ENCODE measurements at places on chromosomes 16 and 17.
A peak's percentile ranks its signal among the peaks of the same experiment; 100 is the strongest.

DNA sequence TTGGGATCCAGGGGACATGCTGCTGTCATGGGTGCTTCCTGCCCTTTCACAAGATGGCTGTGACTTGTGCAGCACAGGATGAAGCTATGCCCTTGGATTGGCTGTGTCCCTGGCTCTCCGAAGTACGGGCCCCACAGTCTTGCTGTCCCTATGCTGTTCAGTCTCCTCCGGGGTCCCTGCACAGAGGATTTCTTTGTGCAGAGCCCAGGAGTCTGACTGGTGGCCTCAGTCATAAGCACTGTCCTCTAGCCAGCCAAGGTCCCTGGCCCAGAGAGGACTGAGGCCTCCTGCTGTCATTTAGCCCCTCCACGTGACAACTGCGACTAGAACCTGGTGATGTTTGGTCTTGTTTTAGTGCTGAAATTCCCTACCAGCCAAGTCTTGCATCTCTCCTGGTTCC, 42.4 kb upstream of the CRISPLD2 start:
- peaks cover 45% of the 10 kb centered on the region for H3K36me3 ChIP-seq
- H3K27ac ChIP-seq: no peak overlapping the region
- no peak overlapping the region for H3K4me3 ChIP-seq
- H3K27me3 ChIP-seq: no peaks in the 10 kb centered on the region

DNA sequence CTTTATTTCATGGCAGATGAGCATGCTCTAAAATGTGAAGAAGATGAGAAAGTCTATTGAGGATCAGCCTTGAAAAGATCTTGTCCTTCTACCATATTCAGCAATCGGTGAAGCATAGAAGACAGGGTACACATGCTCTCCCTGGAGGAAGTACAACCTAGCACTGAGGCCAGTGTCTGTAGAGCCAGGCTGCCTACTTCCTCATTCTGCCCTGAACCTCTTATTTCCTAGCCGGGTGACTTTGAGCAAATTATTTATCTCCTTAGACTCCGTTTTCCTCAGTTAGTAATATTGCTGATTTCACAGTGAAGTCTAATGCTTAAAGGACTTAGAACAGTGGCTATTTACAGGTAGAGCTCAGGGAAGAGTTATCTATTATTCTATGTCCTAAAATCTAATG, 58.4 kb downstream of the TMEM100 start:
- no peaks in the 10 kb centered on the region for H3K4me1 ChIP-seq
- no peak overlapping the region for H3K27ac ChIP-seq
- DNase-seq: no peak
- no peaks in the 10 kb centered on the region for H3K36me3 ChIP-seq

DNA sequence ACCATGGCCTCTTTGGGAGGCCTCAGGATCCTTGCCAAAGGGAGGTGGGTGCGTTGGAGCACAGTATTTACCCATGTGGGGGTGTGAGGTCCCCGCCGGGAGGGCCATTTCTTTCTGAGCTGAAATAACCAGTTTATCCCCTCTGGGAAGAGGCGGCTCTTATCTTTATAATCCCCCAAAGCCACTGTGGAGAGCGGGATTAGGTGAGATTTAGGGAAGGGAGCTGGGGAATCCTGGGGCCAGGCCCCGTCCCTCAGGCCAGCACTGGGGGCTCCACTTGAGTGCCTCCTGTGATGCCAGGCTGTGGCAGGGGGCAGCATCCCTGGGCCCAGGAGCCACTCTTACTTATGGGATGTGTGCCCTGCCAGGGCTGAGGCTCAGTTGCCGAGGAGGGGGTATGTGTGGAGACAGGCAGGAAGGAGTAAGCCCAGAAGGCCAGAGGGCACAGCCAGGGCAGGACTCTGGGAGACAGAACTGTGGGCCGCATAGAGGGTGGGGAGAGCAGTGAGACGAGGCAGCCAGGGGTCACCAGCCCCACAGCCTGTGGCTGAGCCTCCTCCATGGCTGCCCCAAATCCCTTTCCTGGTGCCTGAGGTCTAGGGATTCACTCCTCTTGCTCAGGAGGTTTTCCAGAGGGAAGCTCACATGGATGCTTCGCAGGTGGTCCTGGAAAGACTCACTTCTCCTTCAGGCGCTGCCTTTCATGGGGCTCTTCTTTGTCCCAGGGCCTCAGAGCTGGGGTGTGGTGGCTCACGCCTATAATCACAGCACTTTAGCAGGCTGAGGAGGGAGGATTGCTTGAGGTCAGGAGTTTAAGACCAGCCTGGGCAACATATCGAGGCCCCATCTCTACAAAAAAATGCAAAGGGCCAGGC, 25.0 kb downstream of the TMEM94 start:
- H3K36me3 ChIP-seq: no peaks in the 10 kb centered on the region
- no peak for DNase-seq
- H3K27ac ChIP-seq: no peak overlapping the region

DNA sequence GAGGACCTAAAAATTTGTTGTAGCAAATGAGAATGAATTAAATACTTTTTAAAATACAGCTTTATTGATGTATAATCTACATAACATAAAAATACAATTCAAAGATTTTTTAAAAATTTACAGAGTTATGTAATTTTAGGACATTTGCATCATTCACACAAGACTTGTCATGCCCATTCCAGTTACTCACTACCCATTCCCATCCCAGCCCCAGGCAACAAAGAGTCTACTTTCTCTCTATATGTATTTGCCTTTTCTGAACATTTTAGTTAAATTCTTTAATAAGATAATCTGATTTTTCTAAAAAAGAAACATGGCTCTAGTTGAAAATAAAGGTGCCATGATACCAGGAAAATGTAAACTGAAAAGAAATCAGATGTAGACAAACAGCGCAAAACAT, 354.2 kb downstream of the PMP22 start:
- no peaks in the 10 kb centered on the region for H3K27me3 ChIP-seq
- H3K4me3 ChIP-seq: no peak overlapping the region
- no peak overlapping the region for H3K27ac ChIP-seq
- no peaks in the 10 kb centered on the region for H3K4me1 ChIP-seq

DNA sequence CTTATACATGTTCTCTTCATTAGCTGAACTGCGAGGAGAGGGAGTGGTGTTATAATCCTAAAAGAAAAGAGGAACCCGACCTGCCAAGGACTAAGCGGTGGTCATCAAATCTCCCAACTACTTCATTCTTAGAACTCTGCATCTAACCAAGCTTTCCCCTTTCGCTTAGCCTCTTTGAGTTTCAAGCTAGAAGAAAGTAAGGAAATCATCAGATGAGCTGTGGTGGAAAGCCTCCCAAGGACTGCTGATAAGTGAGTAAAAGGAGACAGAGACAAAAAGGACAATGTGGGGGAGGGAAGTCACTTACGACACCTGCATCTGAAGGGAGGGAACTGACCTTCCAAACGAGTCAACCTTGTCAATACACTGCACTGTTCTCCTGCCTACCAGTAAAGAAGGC, 121.3 kb downstream of the TRIM37 start:
- H3K27me3 ChIP-seq: no peaks in the 10 kb centered on the region
- no peak overlapping the region for H3K4me3 ChIP-seq
- H3K27ac ChIP-seq: no peak overlapping the region
- H3K4me1 ChIP-seq: no peaks in the 10 kb centered on the region

DNA sequence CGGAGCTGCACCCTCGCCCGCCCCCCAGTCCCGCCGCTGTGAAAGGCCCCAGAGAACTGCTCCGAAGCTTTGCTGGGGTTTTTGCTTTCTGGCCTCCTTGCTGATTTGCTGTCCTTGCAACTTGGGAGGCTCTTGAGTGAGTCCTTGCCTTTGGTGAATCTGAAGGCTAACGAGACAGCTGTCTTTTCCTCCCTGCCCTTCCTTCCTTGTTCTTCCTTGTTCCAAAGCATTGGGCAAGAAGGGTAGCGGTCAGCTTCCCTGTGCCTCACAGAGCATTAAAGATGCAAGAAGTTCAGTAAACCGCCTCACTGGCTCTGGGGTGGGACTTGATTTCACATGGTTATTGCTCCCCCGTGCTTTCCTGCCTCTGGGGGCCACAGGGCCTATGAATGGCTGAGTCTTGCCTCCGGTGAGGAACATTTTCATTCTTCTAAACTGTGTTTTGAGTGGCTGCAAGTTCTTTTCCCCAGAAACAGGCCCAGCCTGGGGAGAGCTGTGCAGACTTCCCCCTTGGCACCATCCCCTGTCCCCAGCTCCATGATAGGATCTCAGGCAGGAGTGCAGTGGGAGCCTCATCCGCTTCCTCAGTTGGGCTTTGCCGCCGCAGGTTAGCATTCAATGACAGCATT, 1.4 kb downstream of the YPEL2 start:
- DNase-seq: peak; percentile 67
- peak overlapping the region; percentile 31 for H3K27ac ChIP-seq
- peaks cover 28% of the 10 kb centered on the region for H3K4me1 ChIP-seq
- H3K36me3 ChIP-seq: no peaks in the 10 kb centered on the region
- no peaks in the 10 kb centered on the region for H3K27me3 ChIP-seq

DNA sequence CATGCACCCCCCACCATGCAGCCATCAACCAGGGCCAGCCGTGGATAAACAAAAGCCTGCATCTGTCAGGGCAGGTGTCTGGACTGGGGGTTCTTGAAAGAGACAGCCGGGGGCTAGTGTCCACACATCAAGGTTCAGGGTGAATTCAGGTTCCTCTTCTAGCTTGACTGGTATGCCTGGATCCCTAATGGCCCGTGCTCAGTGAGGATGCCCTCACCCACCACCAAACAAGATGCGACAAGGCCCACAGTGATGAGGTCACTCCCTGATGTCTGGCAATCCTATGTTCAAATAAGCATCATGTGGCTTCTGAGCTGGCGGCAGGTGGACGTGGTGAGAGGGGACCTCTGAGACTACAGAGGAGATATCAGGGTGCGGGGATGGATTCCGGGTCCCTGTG, 64.6 kb downstream of the GOSR1 start:
- no peak for DNase-seq
- H3K36me3 ChIP-seq: no peaks in the 10 kb centered on the region
- H3K4me3 ChIP-seq: no peak overlapping the region
- H3K27me3 ChIP-seq: no peaks in the 10 kb centered on the region

- H3K27me3 ChIP-seq: no peaks in the 10 kb centered on the region
- H3K4me1 ChIP-seq: no peaks in the 10 kb centered on the region
- peak; percentile 30 for DNase-seq
Observed at GRCh38 chr16:85541980-85542900, 70.9 kb upstream of the GSE1 start.

DNA sequence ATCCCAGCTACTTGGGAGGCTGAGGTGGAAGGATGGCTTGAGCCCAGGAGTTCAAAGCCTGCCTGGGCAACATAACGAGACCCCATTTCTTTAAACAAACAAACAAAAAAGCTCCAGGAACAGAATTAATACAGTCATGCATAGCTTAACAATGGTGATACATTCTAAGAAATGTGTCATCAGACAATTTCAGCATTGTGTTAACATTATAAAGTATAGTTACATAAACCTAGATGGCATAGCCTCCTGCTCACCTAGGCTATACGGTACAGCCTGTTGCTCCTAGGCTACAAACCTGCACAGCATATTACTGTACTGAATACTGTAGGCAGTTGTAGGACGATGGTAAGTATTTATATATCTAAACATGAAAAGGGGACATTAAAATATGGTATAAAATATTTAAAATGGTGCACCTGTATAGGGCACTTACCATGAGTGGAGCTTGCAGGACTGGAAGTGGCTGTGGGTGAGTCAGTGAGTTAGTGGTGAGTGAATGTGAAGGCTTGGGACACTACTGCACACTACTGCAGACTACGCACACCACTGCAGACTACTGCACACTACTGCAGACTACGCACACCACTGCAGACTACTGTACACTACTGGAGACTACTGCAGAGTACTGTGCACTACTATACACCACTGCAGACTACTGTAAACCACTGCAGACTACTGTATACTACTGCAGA, 74.6 kb downstream of the TMC6 start:
- H3K27me3 ChIP-seq: no peaks in the 10 kb centered on the region
- H3K27ac ChIP-seq: no peak overlapping the region
- DNase-seq: peak; percentile 12
- H3K4me3 ChIP-seq: no peak overlapping the region
- no peaks in the 10 kb centered on the region for H3K4me1 ChIP-seq

DNA sequence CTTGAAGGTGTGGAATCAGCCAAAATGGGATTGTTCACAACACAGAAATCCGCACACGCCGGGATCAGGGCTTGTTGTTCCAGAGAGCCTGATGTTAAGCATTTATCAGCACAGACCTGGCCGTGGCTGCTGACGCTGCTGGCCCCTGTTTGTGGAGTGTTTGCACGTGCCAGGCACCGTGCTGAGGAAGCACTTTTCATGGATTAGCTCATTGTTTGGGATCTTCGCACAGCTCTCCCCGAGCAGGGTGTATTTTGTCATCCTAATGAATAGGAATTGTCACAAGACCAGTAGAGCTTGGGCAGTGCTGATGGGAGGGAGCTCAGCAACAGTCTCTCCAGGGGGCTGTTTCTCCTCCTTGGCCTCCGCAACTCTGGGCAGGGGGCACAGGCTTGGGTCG, 160.4 kb upstream of the PLCG2 start:
- no peak overlapping the region for H3K27ac ChIP-seq
- H3K27me3 ChIP-seq: no peaks in the 10 kb centered on the region
- no peak overlapping the region for H3K4me3 ChIP-seq
- H3K36me3 ChIP-seq: no peaks in the 10 kb centered on the region

All from GM23248 (cell line).